ENCODE measurements at places on chromosomes 3 and 15.

DNA sequence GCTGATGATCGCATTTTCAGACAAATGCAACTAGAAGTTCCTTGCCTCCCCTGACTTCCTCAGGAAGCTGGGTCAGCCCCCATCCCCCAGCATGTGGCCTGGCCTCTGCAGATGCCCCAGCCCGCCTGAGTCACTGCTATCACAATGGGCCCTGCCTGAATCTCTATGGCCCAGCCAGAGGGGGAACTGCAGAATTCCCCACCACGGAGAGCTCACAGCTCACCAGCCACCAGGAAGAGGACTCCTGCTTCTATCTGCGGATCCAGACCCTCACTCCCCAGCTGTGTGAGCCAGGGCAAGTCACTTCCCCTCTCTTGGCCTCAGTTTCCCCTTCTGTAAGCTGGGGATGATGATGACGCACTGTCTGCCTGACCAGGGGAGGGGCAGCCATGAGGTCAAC is 6.9 kb downstream of the PLXND1 start:
- no peak for DNase-seq

- DNase-seq, result peak; percentile 51
Observed at GRCh38 chr3:14371573-14372474, 30.6 kb upstream of the SLC6A6 start.

- no peak for DNase-seq
Observed at GRCh38 chr3:14441240-14441919, 39.0 kb downstream of the SLC6A6 start.

GRCh38 chr15:90286678-90287077 is 21.2 kb downstream of the NGRN start:
- DNase-seq, result peak; percentile 40

GRCh38 chr3:143384076-143384475 is 264.5 kb downstream of the CHST2 start:
- DNase-seq, result no peak

- no peak for DNase-seq
Observed at GRCh38 chr3:103085465-103085864, 650.6 kb downstream of the ZPLD1 start.

- no peak for DNase-seq
Observed at GRCh38 chr3:193305356-193305755, 64.3 kb downstream of the PLAAT1 start.

- no peak for DNase-seq
Observed at GRCh38 chr3:111366515-111366914, 175.5 kb upstream of the CD96 start.

GRCh38 chr15:49817100-49817499 is 196.3 kb downstream of the DTWD1 start:
- no peak for DNase-seq

DNA sequence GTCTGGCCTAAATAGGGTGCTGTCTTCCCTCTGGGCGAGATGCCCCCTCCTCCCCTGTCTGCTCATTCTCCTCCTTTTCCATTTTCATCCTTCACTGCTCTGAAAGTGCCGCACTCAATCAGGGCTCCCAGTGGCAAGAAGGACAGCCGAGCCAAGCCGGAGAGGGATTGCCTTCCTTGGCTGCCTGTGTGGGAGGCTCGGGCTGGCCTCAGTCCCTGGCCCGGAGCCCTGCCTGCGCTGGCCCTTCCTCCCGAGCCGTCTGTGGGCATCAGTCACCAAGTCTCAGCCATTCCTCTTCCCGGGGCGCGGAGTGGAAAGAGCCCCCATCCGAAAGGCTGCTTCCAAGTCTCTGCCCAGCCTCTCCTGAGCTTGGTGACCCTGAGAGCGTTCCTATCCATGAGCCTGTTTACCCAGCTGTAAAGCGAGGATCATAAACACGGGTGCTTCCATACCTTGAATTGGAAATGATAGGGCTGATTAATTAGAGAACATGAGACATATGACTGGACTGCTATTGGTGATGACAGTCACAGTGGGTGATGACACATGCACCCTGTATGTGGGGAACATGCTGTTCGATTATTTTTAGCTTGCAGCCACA is 59.1 kb upstream of the TLE3 start:
- DNase-seq, result no peak

- no peak for DNase-seq
Observed at GRCh38 chr3:43747641-43748040, 56.9 kb downstream of the ABHD5 start.

DNA sequence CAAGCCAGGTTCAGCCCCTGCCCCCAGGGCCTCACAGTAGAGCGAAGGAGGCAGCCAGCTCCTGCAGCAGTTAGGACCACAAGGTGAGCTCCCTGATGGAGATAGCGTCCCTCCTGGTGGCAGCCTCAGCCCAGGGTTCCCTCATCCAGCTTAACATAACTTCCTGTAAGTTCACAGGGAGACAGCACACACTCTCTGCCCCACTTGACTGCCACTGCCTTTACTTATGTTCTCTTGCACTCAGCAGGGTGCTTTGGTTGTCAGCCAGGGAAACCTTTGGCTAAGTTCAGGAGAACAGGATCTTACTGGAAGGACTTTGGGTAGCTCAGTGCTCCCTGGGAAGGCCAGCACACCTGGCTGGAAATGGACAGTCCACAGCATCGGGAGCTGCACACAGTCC is 10.9 kb downstream of the KBTBD13 start:
- DNase-seq, result no peak

DNA sequence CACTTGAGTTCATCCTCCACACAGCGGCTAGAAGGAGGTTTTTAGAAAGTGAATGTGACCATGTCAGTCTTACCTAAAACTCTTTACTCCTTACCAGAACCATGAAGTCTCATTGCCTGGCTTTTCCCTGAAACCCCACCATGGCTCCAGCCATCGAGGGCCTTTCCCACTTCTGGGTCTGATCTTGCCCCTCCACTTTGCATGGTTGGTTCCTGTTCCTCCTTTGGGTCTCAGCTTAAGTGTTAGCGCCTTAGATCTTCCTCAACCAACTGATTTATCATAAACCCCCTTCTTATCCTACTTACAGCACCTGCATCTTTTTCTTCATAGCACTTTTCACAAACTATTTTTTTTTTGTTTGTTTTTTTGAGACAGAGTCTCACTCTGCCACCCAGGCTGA is 45.9 kb upstream of the ULK4 start:
- peak; percentile 29 for DNase-seq

- no peak for DNase-seq
Observed at GRCh38 chr3:71942432-71943187, 157.7 kb upstream of the PROK2 start.

GRCh38 chr3:3664935-3665334 is 134.3 kb upstream of the LRRN1 start:
- no peak for DNase-seq

- DNase-seq, result no peak
Observed at GRCh38 chr15:77582763-77583162, 49.9 kb downstream of the LINGO1 start.

- no peak for DNase-seq
Observed at GRCh38 chr3:66441129-66441528, 59.7 kb downstream of the LRIG1 start.

DNA sequence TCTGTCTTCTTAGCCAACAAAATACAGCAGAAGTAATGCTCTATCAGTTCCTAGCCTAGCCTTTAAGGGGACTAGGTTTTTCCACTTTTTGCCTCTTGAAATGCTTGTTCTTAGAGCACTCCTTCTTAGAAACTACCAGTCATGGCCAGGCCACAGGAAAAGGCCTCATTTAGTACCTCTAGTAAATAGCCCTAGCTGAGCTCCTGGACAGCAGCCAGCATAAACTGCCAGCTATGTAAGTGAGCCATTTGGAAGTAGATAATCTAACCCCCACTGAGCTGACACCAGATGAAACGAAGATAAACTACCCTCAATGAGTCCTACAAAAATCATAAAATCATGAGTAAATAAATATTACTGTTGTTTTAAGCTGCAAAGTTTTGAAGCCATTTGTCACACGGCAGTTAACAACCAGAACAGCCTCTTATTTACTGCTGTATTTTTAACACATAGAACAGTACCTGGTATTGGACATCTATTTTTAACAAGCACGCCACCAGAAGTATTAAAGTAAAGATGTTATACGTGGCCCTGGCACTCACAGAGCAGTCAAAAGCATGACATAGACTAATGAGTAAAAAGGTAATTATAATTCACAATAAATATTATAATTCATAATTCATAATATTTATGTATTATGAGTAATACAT is 12.0 kb downstream of the TBC1D5 start:
- no peak for DNase-seq

DNA sequence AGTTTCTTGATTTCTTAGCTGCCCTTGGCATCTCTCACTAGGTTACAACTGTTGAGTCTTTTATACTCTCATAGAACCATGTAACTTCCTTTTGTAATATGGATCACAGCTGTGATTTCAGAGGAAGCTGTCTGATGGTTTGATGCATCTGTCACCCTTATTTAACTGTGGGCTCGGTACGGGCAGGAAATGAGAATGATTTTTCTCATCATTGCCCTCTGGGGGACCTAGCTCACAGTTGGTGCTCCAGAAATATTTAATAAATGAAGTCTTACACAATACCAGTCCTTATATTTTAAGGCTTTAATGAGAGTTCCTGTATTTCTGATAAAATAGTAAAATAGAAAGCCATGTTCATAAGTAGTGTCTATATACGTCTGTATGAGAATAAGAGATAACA is 151.2 kb downstream of the EBLN2 start:
- DNase-seq, result no peak

DNA sequence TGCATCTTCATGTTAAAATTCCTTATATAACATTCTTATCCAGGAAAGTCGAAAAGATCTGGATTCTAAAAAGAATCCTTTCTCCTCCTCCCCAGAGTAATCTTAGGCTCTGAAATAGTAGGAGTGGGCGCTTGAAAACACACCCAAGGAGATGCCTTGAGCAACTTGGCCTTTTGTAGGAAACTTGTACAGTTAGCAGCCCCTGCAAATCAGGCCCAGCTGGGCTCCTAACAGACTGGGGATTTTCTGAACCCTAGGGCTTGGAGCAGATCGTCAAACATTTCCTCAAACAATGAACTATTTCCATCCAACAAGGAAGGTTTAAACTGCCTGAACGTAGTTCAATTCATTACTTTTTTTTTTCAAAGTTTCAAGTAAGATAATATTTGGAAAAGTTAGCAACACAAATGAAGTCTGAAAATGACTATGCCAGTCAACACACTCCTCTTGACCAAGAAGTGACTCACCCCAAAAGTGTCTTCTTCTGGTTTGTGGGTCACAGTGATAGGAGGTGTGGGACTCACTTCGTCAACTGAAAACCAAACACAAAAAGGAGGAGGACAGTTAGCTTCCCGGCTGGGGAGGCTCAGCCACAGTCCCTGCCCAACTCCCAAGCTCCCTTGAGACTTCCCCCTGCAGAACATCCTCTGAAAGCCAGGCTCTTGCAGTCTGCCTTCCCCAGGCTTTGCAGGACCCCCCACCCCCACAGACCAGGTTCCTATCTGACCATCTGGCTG is 129.7 kb downstream of the NTRK3 start:
- no peak for DNase-seq

GRCh38 chr3:63814237-63814636 is 4.9 kb upstream of the C3orf49 start:
- DNase-seq, result no peak

GRCh38 chr3:12463686-12464085 is 20.6 kb upstream of the TSEN2 start:
- no peak for DNase-seq

- peak; percentile 47 for DNase-seq
Observed at GRCh38 chr15:35444557-35445204, 101.3 kb downstream of the DPH6 start.

- no peak for DNase-seq
Observed at GRCh38 chr3:31009881-31010280, 115.4 kb upstream of the GADL1 start.

GRCh38 chr3:53581671-53582070 is 87.3 kb downstream of the CACNA1D start:
- no peak for DNase-seq
